ENCODE measurements at places on chromosomes 5 and 9.

DNA sequence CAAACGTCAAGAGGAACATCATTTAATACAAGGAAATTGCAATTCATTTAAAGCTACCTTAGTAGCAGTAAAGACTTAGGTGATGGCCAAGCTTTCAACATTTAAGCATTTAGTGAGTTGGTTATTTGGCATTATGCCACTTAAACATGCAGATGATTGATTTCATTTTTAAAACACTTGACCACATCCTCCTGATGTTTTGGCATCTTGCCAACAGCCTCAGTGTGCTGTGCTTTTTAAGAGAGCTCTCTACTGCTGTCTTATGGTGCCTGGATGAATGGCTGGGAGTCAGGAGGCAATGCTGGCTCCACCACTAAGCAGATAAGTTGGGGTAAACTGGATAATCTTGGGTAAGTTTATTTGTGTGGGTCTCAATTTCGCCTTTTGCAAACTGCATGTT is 364.5 kb downstream of the MAN2A1 start:
- H3K4me3 ChIP-seq: no peak overlapping the region
- DNase-seq: peak; percentile 58
- no peaks in the 10 kb centered on the region for H3K27me3 ChIP-seq
- no peak overlapping the region for H3K27ac ChIP-seq

GRCh38 chr9:78807286-78807685 is 510.4 kb downstream of the PSAT1 start:
- no peaks in the 10 kb centered on the region for H3K4me1 ChIP-seq
- no peaks in the 10 kb centered on the region for H3K27me3 ChIP-seq
- DNase-seq: no peak
- no peak overlapping the region for H3K27ac ChIP-seq
- no peaks in the 10 kb centered on the region for H3K36me3 ChIP-seq
- no peak overlapping the region for H3K4me3 ChIP-seq

DNA sequence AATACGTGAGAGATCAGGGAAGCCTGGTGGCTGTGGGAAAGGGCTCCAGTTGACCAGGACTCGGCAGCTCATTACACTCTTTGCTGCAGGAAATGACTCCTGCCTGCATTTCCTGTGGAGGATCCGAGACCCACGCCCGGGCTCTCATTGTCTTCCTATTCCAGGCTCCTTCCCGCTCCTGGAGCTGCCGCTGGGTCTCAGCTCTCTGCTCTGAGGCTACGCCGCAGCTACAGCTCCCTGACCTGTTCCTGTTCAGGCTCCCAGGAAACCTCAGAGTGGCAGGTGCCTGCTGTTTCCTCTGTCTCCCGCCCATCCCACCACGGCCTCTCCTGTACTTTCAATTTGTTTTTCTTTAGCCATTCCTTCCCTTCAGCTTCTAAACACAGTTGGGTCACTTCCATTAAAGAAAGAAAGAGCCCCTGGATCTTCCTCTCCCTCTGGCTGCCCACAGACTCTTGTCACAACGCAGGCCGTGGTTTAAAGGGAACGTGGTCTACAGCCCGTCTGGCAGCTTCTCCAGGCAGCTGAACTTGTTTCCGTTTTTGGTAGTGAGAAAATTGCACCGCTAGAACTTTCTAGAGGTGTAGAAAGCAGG is 71.5 kb downstream of the IL6ST start:
- H3K4me3 ChIP-seq: peak overlapping the region; percentile 58
- no peaks in the 10 kb centered on the region for H3K27me3 ChIP-seq
- H3K27ac ChIP-seq: peak overlapping the region; percentile 19
- no peak for DNase-seq
- H3K36me3 ChIP-seq: no peaks in the 10 kb centered on the region

DNA sequence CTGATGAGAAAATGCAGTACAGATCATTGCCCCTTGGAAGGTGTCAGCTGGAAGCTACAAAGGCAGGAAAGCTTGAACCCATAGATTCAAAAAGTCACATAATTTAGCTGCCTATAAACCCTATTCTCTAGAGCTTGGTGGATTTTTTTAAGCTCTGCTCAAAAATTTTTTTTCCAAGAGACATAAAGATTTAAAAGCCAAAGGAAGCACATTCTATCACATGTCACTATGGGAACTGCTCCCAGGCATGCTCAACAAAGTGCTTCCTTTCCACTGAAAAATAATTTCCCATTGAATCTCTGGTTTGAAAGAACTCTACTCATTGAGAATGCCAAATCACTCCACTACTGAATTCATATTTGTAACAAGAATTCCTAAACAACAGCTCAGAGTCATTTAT is 419.8 kb downstream of the CETN3 start:
- H3K4me3 ChIP-seq: no peak overlapping the region
- no peaks in the 10 kb centered on the region for H3K27me3 ChIP-seq
- no peak for DNase-seq
- no peaks in the 10 kb centered on the region for H3K4me1 ChIP-seq
- no peaks in the 10 kb centered on the region for H3K36me3 ChIP-seq

DNA sequence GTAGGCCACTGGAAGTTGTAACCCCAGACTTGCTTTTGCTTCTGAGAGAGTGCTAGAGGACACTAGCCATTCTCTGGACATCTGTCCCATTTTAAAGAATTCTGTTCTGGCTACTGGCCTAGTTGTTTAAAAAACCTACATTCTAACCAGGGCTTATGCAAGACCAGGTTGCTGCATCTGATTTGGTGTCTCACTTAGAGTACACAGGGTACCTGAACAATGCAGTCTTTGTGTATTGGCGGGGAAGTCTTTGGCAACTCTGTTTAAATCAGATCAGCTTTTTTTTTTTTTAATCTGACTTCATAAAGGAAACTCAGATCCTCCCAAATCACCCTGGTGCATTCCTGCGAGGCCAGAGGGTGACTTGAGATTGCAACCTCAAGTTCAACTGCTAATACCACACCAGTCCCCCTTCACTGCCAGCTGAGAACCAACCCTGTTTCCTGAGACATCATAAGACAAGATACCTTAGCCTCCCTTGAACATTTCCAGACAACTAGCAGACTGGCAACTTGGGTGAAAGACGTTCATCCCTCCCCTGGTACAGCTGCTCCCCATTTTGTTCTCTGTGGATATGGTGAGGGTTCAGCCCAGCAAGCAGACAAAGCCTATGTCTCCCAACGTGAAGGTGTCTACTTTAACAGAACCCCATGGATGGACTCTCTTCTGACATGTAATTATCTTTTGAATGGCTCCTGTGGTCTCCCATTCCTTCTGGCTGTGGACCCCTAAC is 27.0 kb downstream of the SKP1 start:
- no peaks in the 10 kb centered on the region for H3K36me3 ChIP-seq
- no peak overlapping the region for H3K4me3 ChIP-seq
- peak overlapping the region; percentile 85 for H3K27ac ChIP-seq
- peak; percentile 49 for DNase-seq

- H3K36me3 ChIP-seq: no peaks in the 10 kb centered on the region
- DNase-seq: no peak
- no peaks in the 10 kb centered on the region for H3K27me3 ChIP-seq
- H3K4me1 ChIP-seq: no peaks in the 10 kb centered on the region
- H3K4me3 ChIP-seq: no peak overlapping the region
These were observed 218.6 kb downstream of the ESM1 start for GRCh38 chr5:54766748-54767147.

DNA sequence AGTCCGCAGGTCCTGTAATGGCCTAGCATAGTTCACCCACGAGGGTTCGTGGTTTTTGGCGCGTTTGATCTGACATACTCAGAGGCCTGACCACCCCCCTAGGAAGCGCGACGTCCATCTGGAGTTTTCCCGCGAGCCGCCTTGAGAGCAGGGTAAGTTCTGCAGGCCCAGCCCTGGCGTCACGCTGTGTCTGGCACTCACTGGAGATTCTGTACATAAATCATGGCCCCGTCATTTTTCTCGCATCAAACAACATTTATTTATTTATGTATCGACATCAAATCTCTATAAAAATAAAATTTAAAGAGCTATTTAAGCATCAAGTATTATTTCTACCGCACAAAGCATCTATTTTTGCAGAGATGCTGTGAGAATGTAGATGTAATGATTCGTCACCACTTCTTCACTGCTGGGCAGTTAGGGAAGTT is 437 bp upstream of the TRIM41 start:
- no peaks in the 10 kb centered on the region for H3K36me3 ChIP-seq
- no peaks in the 10 kb centered on the region for H3K27me3 ChIP-seq
- H3K4me1 ChIP-seq: no peaks in the 10 kb centered on the region
- peak overlapping the region; percentile 74 for H3K4me3 ChIP-seq

- no peaks in the 10 kb centered on the region for H3K27me3 ChIP-seq
These were observed 30.5 kb upstream of the ZSWIM6 start for GRCh38 chr5:61301341-61302199.

DNA sequence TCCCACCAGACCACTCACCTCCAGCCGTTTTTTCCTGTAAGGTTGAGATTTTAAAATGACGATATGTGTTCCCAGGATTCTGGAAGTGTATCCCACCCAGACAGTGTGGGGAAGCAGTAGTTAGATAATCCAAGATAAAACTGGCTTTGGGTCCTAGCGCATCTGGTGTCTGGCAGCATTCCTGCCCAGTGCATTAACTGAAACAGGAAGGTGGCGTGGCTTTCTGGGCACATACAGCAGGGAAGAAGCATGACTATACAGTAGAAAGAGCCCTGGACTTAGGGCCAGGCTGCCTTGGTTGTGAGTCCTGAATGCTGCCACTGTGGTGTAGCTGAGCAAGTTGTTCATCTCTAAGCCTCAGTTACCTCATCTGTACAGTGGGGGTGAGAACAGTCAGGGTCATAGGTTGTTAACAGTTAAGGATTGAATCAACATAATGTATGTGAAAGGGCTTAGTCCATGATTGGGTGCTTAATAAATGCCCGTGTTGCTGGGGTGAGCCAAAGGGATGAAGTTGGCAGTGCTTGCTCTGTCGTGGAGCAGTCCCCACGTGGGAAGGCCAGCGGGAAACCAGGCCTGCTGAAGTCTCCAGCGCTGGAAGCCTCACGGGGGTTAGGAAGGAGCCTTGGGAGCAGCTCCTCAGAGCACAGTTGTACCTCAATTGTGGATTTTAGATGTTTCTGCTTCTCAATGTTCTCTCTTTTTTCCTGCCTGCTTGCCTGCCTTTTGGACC is 18.0 kb downstream of the CLTA start:
- no peaks in the 10 kb centered on the region for H3K36me3 ChIP-seq
- H3K27ac ChIP-seq: no peak overlapping the region
- no peak overlapping the region for H3K4me3 ChIP-seq
- H3K27me3 ChIP-seq: no peaks in the 10 kb centered on the region
- H3K4me1 ChIP-seq: no peaks in the 10 kb centered on the region

DNA sequence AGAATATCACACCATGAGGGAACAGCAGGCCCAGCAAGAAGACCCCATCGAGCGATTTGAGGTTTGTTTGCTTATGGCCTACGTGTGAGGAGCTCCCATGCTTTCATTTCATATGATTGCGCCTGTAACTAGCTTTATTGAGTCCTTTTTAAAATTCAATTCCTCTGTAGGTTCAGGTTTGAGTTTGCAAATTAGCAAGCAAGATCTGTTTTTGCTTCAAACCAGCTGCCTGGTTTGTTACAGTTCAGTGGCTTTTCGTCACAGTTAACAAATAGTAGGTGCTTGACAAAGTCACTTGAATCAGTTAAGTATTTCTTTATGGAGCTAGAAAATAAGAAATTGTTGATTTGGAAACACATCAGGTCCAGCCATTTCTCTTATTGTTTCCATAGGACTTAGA is 56.3 kb downstream of the GPR21 start:
- H3K27me3 ChIP-seq: no peaks in the 10 kb centered on the region
- H3K36me3 ChIP-seq: no peaks in the 10 kb centered on the region
- DNase-seq: no peak
- no peak overlapping the region for H3K4me3 ChIP-seq
- no peak overlapping the region for H3K27ac ChIP-seq

DNA sequence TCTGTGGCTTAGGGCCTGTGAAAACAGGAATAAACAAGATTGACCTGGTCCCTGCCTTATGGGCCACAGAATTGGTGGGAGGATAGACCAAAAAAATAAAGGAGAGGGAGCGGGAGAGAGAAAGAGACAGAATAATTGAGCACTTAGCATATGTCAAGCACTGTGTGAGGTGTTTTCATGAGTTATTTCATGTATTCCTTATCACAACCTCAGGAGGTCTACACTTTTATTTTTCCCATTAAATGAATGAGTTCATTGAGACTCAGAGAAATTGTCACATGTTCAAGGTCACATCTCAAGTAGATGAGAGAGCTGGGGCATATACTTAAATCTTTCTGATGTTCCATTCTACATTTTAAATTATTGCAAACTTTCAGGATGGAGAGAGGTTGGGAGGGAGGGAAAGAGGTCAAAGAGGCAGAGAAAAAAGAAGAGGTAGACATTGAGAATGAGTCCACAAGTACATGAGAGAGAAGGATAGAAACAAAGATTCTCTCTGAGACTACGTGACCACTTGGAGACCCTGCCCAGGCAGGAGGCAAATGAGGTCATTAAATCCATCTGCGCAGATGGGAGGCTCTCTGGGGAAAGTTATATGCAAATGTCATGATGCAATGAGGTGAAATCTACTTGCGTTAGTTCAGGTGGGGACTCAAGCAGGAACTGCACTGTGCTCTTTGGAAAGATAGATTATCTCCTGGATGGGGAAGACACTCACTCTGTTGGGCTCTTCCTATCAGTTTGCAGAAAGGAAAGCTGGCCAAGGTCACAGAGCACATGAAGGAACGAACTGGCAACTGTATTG is 241.5 kb downstream of the PAPPA start:
- no peaks in the 10 kb centered on the region for H3K27me3 ChIP-seq
- no peak overlapping the region for H3K4me3 ChIP-seq
- H3K4me1 ChIP-seq: no peaks in the 10 kb centered on the region
- H3K36me3 ChIP-seq: no peaks in the 10 kb centered on the region

GRCh38 chr9:124506433-124506832 is 766 bp downstream of the NR5A1 start:
- H3K27me3 ChIP-seq: peaks cover 35% of the 10 kb centered on the region
- no peak for DNase-seq

All from breast epithelium (tissue), 4 donors.